ENCODE measurements at places on chromosomes 7 and 10.

GRCh38 chr7:901041-901387, 24.7 kb downstream of the GET4 start:
- DNase-seq: no peak

DNA sequence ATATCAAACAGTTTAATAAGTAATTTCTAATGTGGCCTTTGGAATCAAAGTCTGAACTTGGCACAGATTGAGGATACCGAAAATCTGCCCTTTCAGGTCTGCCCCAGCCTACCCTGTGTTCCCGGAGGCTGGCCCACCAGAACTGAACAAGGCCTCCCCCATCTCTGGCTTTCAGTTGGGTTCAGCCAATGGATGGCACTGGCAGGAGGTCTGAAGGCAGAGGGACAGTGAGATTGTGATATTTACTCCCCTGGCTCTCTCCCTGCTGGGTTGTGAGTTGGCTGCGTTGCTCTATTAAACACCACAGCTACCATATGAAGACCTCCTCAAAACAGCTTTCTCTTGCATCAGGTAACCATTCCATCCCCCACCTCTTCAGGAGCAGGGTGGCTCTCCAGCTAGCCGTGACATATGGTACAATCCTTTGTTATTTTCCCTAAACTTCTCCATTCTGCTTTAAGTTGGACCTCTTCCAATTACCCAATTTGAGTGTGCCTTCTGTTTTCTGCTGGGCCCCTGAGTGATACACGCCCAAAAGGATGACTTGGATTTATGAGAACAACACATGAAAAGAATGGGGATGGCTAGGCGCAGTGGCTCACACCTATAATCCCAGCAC, 28.1 kb downstream of the DNMBP start:
- no peak for DNase-seq

GRCh38 chr7:148116829-148117403, 473.6 kb upstream of the C7orf33 start:
- no peak for DNase-seq

GRCh38 chr10:31536302-31536701, 217.3 kb downstream of the ZEB1 start:
- no peak for DNase-seq
